HCT116 (cell line): ENCODE measurements at places on chromosomes 3 and 15.

- no peak for DNase-seq
These were observed 158.2 kb upstream of the ANKRD28 start for GRCh38 chr3:15955968-15956367.

GRCh38 chr15:61621146-61621545 is 392.0 kb upstream of the RORA start:
- no peak for DNase-seq

DNA sequence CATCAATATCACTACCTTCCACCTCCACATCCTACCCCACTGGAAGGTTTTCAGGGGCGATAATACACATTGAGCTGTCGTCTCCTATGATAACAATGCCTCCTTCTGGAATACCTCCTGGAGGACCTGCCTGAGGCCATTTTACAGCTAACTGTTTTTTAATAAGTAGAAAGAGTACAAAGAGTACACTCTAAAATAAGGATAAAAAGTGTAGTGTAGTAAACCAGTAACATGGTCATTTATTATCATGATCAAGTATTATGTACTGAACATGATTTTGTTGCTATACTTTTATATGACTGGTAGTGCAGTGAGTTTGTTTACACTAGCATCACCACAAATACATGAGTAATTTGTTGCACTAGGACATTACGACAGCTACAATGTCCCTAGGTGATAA is 46.6 kb upstream of the SSR3 start:
- DNase-seq, result no peak

DNA sequence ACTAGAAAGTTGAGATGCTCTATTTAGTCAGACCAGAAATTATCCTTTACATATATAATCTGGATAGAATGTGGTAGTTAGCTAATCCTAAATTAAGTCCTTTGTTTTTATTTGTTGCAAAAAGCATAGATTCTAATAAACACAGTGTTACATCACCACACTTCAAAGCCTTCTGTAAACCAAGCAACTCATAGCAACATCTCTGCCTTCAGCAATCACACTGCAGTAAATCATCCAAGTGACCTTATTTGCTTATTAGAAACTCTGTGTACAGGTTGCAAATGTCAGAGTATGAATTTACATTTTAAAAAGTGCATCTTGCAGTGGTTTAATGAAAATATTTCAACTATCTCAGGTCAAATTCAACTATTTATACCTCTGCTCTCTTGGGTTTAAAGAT is 242.5 kb downstream of the GBE1 start:
- DNase-seq, result no peak

GRCh38 chr3:111605493-111605892 is 10.3 kb upstream of the ZBED2 start:
- no peak for DNase-seq

- DNase-seq, result no peak
These were observed 16.8 kb downstream of the CACNA1D start for GRCh38 chr3:53511246-53511645.

GRCh38 chr3:45688194-45688881 is 858 bp upstream of the SACM1L start:
- DNase-seq, result no peak

DNA sequence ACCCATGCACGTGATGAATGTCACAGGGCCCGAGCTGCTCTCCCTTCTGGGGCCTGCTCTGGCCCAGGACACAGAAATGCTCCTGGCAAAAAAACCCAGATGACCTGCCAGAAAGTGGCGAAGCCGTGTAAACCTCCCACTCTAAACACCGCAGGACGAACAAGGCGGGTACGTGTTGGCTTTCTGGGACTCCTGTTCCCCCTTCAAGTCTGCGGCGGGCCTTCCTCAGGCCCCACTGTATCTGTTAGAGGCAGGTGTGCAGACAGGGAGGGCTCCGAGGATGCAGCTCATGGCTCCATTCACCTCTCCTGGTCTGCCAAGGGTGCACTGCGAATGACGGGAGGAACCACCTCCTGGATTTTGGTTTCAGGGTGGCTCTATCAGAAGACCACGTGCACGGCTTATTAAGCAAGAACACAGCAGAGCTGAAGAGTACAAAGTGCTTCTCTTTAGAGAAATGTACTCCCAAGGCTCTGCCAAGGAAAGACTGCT is 173.8 kb downstream of the ADAMTS17 start:
- no peak for DNase-seq

DNA sequence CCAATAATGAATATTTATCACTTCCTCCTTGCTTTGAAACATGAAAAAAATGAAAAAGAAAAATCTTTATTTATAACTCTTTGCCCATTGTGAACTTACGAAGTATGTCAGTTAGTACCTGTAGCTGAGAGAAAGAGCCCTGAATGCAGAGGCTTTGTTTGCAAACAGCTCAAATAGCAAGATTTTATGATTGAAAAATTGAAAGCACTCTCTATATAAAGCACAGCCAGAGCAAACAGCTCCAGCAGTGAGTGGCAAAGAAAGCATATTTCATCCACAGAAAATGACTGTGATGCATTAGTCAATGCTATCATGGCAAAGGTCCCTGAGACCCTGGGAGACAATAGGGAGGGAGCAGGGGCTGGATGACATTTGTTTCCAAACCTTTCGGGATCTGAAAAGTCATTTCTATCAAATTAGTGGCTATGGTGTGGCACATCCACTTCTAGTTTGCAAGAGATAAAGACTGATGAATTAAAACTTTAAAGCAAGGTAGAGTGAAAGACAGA is 576.1 kb downstream of the OTOL1 start:
- no peak for DNase-seq

- DNase-seq, result no peak
These were observed 243.6 kb upstream of the ICE2 start for GRCh38 chr15:60722328-60723112.

GRCh38 chr3:57017459-57017845 is 43.0 kb upstream of the SPATA12 start:
- peak; percentile 43 for DNase-seq

DNA sequence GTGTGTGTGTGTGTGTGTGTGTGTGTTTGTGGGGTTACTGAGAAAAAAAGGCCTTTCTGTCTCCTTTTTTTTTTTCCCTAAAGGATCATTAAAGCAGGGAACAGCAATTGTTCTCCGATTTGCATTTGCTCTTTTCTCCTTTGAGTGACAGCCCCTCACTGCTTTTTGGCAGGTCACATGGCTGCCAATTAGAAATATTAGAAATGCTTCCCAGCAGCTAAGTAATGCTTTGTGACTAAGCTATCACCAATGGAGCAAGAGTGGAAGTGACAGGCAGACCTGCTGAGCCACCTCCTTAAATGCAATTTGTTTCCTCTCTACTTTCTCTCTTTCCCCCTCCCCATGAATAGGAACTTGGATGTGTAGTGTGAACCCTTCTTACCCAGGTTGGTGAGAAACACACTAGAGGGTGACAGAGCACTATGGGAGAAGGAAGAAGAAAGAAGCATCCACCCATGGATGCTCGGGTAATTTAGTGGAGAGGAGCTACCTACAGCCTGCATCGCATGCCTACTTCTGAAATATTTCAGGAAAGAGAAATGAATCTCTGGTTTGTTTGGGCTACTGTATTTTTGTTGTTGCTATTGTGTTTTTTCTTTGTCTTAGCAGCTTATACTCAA is 165.2 kb upstream of the PDZRN3 start:
- no peak for DNase-seq

DNA sequence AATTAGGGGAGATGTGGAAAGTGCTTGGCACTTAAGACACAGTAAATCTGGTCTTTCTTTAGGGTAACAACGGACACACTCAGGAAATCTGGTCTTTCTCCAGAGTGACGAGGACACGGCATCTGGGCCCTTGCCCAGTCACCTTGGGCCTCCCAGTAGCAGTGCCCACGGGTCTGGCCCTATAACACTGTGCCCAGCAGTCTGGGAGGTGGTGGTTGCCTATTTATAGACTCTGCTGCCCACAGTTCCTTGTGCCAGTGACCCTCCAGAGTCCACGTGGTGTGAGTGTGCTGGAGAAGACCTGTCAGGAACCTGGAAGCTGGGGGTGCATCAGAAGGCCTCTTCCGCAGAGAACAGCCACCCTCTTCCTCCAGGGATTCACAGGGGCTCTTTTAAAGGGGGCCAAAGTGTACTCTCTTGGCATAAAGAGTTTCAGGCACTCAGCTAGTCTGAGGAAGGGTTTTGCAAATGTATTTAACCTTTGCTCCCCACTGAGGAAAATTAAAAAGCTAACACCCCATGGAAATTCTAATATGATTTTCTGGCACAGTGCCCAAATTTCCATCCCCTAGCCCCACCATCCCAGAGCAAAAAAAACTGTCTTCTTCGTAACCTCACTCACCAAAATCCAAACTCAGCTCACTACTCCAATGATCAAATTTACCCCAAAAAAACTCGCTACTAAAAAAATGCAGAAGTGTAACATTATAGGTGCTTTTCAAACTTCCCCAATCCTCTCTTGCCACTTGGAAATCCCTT is 15.4 kb downstream of the WNT5A start:
- no peak for DNase-seq

- DNase-seq, result no peak
These were observed 6.4 kb downstream of the CFAP20DC start for GRCh38 chr3:59043391-59043790.

DNA sequence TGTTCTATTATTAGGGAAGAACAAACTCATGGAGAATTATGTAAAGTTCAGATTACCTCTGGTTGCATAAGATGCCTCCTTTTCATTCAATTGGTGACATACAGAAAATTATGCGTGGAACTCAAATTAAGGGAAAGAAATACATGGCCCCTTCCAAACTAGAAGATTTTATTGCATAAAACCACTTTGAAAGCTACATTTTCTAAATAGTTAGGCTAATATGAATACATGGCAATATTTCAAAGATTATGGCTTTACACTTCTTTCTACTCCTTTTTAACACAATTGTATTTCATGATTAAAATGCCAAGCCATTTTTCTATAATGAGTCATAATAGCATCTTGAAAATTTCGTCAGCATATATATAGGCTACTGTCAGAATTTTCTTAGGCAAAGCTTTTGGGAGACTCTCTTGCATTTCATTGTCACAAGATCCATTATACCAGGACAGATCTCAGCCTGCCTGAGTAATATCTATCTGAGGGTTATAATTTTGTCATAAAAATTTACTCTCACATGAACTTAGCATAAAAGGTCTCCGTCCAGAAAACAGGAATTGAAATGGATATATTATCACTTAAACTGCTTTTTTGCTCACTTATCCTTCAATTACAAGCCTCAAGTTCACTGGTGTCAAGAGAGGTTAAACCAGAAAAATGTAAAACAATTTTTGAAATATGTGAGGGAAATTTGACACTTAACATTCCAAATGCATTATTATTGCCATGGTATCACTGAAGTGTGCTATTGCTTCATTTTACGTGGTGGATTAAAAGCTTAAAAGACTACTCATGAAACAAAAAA is 37.1 kb downstream of the CPA3 start:
- DNase-seq, result no peak

DNA sequence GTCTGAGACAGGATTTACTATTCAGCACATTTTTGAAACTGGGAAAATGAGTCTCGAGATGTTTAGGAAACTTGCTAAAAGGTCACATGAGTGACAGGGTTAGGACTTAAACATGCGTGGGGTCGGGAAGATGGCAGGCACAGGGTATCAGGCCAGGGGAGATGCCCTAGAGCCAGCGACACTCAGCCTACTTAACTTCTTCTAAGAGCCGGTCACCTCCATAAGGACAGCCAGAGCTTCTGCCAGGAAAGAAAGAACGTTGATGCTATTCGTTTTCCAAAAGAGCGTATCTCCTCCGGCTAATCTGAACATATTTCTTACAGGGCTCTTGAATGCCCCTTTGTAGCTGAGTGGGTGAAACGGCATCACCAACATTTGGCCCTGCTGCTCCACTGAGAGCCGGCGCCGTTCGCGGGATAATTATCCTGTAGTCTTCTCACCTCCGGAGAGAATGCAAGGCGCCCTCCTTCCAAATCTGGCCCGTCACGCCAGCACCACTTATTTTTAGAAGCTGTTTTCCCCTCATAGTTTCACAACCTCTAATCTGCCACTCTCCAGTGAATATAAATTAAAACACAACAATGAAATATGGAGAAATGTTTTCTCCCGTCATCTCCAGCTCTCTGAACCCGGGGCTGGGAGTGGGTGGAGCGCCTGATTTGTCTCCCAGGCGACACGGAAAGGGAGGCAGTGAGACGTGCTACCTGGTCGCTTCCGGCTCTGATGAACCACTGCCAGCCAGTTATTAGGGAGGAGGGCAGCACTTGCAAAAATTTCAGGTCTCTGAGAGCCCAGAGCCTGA is 58.5 kb downstream of the LIPC start:
- DNase-seq, result no peak

GRCh38 chr15:90315278-90315982 is 36.7 kb upstream of the ZNF774 start:
- no peak for DNase-seq

DNA sequence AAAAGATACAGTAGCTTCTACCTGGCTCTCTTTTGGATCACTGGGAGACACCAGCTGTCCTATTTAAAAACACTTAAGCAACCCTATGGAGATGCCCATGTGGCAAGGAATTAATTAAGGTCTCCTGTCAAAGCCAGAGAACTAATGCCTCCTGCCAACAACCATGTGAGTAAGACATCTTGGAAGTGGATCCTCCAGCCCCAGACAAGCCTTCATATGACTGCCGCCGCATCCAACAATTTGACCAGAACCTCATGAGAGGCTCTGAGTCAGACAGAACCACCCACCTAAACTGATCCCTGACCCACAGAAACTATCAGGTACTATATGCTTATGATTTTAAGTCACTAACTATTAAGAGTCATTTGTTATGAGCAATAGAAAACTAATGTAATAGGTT is 22.3 kb downstream of the IFT80 start:
- DNase-seq, result no peak

DNA sequence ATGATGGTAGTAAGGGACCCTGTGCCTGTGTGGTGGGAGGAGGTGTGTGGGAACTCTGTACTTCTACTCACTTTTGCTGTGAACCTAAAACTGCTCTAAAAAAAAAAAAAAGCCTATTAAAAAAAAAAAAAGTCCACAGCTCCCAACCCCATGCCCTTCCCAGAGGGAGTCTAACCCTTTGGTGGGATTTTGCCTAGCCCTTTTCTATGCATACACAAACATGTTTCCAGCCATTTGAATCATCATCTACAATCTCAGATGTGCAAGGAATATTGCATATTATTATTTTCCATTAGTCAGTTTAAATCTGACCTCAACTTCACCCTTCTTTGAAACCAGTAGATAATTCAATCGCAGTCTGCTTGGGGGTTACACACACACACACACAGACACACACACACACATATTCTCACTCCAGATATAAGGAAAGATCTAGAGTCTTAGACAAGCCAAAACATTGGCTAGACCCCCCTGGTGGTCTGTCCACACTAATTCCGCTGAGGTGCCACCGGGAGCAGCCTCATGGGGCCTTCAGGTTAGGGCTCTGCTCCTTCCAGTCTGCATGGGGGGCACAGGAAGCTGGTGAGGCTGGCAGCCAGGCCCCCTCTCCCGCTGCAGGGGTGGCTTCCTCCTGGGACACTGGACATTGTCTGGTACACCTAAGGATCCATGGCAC is 75.5 kb upstream of the NR2E3 start:
- no peak for DNase-seq
